Activated CD8-positive, alpha-beta memory T cell treated with anti-CD3 and anti-CD28 coated beads for 4 hours (primary cell): ENCODE measurements at places on chromosomes 1 and 21.

DNA sequence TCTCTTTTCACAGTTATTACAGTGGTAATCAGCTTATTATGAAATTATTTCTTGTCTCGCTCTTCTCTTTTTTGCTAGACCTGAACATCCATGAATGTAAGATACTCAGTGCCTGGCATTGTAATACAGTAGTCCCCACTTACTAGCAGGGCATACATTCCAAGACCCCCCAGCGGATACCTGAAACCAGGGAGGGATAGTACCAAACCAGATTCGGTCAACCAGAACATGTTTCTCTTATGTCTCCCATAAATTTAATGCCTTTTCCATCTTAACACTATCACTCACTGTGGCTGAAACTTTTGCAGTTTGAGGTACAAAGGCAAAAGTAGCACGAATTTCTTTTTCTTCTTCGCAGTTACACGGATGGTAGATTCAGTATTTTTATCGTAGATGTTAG is 24.6 kb upstream of the B3GALT2 start:
- DNase-seq: no peak

DNA sequence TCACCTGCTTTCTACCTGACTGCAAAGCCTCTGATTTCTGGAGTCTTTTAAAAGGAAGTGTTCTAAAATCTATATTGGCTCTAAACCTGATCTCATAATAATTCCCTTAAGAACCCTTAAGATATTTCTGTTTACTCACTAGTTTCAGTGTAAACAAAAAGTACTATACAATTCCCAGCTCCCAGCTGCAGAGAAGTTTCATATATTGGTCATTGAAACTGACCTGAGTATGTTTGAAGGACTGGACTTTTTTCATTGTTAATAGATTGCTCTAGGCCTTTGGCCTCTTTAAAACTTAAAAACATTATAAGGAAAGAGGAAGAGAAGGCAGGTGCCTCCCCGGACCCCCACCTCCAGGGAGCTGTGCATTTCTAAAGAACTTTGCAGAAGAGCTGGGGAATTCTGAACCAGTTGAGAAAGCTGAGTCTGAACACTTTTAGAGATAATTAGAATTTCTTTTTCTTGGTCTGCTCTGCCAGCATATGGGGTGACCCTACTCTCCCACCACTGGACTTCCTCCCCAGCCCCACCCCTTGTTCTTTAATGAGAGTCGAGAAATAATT is 23.7 kb downstream of the CLIC6 start:
- DNase-seq: no peak

GRCh38 chr1:238916828-238917227 is 469.5 kb upstream of the CHRM3 start:
- DNase-seq: no peak

DNA sequence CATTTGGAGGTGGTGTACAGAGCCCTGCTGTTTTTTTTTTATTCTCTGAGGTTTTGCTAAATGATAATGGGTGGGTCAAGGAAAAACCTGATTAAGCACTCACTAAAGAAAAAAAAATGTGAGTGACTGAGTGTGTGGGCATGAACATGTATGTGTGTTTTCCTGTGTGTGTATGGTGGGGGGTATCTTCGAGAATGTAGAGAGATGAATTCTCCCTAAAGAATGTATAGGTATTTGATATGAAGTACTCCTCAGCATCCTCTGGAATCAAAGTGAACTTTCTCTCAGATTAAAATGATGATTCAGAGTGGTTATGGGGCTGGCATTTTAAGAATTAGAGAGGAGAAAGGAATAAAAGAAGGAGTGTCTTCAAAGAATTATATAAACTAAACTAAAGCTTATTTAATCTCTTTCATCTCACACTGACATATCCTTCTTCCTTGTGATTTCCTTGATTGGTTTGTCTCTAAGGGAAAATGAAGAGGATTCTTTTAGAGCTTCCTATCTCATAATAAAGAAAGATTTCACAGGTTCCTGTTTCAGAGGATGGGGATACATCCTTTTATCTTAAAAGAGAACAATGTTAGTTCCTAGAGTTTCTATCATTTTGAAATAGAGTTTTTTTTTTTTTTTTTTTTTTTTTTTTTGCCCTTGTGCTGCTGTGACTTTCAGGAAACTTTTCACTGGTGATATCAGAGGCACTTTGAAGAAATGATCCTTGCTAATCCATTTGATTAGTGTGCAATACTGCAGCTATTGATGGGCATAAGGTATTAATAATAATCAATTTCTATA is 23.9 kb downstream of the S1PR1 start:
- DNase-seq: no peak

- no peak for DNase-seq
These were observed 21.1 kb upstream of the TBX15 start for GRCh38 chr1:119009312-119009655.

DNA sequence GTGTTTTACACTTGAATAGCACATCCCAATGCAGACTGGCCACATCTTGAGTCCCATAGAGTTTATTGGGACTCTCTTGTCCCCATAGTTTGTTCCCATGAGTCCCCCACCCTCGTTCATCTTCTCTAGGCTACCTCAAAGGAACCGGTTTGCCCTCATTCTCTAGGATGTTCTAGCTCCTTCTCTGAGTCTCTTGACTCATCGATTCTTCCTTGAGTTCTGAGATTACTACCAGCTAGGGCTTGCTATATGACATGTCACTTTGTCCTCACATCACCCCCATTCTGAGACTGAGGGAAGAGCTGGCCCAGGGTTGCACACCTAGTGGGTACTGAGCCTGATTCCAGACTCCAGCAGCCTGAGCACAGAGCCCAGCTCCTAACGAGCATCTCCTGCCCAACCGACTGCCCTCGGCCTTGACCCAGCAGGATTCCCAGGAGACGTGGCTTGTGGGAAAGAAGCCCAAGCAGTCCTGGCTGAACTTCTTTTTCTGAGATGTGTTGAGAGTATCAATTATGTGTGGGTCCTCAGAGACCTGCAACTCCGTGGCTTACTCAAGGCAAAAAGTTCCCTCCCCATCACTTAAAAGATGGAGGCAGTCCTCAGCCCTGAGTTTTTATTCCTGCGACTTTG is 42.0 kb downstream of the TMEM51 start:
- DNase-seq: no peak

DNA sequence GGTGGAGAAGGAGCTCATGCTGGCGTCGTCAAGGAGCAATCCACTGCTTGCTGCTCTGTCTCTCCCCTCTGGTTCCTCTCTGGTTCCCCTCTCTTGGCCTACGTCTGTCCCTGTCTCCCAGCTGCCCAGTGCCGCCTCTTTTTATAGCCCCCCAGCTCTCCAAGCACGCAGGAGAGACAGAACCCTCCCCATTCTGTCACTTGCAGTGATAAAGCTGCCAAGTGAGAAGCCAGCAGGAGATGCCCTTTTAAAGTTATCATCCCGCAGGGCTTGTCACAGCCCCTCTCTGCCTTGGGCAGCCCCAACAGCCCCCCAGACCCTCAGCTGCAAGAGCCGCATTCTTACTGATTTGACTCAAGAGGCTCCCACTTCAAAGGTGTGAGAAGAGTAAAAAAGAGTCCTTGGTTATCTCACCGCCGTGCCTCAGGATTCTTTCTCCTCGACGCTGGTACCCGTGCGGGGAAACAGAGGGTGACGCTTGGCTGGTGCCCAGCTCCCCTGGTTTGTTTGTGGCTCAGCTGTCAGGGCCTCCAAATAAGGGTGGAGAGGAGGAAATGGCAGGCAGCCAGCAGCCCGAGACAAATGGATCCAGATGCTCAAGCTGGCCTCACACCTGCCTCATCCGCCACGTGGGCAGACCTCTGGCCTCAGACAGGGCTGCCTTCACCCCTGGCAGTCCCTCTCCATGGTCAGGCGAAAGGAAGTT is at the start of gene NPPA:
Gene NPPA (minus strand): TSS at position 117 of the 706 bp plus-strand sequence. CDS start 99 bp downstream, at position 18.
- DNase-seq: no peak

DNA sequence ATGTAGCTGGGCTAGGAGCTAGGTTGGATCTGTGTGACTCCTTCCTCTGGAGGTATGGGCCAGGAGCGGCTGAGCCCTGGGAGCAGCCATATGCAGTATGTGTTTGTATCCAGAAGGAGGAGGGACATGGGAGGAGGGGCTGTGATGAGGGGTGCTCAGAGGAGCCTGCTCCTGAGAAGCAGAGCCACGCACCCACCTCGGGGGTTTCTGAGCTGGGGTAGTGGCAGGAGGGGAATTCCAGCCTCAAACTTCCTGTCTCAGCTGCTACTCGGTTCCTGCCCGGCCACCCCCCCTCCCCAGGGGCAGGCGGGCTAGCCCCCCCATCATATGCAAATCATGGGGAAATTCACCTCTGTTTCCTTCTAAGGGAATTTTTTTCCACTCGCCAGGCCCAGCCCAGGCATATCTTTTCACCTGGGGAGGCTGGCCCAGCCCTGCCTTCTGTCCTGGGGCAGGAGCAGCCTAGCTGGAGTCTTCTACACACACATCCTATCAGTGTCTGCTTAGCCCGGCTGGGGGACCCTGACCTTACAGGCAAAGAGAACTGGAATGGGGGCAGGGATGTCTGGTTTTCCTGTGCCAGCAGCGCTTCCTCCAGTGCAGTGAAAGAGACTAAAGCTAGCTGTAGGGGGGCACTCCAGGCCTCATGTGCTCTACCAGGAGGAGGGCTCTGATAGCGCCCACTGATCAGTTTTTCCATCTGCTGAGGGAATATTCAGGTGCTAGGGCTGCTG is 3.0 kb downstream of the ZC3H12A start:
- DNase-seq: peak; percentile 90

GRCh38 chr1:207486198-207486597 is 9.8 kb upstream of the CR1 start:
- DNase-seq: no peak

DNA sequence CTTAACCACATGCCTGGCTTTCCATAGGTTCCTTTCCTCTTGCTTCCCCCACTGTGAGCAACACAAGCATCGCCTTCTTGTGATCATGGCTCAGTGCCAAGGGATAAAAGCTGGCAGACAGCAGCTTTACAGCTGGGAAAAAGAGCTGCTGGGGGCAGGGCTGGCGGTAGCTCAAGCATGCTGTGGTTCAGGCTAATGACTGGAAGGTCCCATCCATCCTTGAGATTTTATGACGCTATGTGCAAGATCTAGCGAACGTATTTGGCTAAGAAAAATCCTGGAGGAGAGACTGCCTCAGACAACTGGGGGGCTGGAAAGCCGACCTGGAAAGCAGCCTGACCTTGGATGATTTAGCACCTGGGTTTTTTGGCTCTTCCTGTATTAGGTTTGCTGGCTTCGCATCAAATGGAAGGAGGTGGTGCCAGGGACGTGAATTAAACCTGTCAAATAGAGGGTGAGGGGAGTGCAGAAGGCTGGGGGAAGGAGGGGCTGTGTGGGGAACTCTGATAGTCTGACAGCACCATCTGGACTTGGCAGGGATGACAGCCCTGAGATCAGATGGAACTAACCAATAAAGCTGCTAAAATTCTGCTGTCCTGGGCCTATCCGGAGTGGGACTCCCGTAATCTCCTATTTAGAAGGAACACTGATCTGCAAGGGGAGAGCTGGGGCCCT is 34.8 kb downstream of the ZMYND12 start:
- no peak for DNase-seq

DNA sequence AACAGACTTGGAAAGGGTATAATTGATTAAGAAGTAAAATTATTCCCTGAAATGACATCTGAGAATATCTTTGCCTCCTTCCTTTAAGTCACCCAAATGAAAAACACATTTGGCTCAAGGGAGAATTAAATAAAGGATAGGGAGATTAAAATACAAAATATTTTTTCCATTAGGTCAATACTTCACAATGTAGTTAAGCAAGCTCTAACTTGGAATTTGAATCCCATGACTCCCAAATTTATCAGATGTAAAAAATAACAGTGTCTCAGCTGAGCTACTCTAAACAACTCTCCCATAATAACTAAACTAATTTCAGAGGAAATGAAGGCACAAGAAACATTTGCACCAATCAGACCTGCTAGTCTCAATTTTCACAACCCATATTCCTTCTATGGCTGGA is 6.5 kb upstream of the NMNAT2 start:
- no peak for DNase-seq

DNA sequence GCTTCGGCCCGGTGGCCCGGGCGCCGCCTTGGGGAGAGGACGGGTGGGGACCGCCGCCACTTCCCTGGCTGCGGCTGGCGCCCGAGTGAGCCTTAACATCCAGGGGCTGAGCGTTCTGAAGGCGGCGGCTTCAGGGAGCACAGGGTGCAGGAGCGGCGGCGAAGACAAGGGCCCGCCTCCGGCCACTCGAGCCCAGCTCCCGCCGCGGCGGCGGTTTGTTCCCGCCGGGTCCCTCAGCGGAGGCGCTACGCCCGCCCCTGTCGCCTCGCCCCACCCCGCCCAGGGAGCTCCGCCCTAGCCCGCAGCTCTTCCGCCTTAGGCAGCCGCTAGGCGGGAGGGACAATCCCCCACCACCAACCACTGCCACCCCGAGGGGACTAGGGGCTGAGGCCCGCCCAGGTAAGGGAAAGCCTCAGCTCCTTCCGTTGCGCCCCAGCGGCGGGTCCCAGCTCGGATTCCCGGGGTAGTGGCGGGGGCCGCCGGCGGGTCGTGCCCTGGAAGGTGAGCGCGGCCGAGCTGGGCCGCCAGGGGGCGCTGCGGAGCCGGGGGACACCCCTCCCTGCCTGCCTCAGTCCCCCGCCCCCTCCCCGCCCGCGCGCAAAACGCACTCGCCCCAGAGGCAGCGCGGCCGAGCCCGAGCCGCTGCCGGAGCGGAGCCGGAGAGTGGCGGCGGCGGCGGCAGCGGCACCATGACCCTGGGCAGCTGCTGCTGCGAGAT is at the start of gene FOXD2:
Gene FOXD2 (plus strand): TSS at position 598 of the 718 bp plus-strand sequence. CDS start 92 bp downstream, at position 690.
- DNase-seq: peak; percentile 82

DNA sequence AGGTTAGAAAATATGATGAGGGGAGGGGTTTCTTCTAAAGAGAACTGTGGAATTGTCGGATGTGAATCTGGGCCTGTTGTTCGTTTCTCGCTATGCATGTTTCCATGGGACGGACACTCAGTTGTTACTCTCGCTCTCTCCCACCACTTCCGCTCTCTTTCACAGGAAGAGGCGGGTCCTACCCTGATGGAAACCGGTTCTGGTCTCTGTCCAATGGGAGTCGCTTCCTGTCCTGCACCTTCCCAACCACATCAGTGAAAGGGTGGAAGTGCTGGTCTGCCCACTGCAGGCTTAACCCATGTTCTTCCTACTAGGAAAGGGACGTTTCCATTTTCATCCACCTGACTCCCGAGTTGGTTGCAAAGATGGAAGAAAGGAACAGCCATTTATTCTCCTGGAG is 119.4 kb downstream of the KCNJ15 start:
- DNase-seq: no peak

DNA sequence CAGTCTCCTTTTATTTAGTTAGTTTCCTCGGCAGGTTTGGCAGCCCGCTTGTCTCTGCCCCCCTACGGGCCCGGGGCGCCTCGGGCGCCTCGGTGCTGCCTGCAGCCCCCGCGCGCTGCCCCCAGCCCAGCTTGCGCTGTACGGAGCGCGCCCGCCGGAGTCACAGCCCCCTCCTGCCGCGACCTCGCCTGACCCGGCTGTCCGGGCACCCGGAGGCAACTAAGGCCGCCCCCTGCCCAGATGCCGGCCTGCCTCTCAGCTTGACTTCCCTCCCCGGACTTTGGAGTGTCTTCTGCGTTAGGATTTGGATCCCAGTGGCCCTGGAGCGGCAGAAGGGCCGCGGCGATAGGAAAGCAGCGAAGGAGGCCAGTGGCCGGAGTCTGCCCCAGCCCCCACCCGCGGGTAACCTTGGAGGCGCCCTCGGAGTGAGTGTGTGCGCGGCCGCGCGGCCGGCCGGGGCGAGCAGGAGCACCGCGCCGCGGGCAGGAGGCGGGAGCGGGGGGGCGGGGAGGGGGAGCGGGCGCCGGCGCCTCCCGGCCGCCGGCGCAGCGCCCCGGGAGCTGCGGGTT is 7.6 kb downstream of the CDKN2C start:
- DNase-seq: no peak
